ENCODE measurements at places on chromosomes 1 and 21. TPM values are rescaled to one million over a fixed set of nuclear protein-coding genes. Genes with fewer than 3 reads are reported as not detected.

The CASQ2 gene
- not detected for total RNA-seq

- DNase-seq = no peak
These were observed 121.5 kb downstream of the GPR52 start for GRCh38 chr1:174569240-174569639.

DNA sequence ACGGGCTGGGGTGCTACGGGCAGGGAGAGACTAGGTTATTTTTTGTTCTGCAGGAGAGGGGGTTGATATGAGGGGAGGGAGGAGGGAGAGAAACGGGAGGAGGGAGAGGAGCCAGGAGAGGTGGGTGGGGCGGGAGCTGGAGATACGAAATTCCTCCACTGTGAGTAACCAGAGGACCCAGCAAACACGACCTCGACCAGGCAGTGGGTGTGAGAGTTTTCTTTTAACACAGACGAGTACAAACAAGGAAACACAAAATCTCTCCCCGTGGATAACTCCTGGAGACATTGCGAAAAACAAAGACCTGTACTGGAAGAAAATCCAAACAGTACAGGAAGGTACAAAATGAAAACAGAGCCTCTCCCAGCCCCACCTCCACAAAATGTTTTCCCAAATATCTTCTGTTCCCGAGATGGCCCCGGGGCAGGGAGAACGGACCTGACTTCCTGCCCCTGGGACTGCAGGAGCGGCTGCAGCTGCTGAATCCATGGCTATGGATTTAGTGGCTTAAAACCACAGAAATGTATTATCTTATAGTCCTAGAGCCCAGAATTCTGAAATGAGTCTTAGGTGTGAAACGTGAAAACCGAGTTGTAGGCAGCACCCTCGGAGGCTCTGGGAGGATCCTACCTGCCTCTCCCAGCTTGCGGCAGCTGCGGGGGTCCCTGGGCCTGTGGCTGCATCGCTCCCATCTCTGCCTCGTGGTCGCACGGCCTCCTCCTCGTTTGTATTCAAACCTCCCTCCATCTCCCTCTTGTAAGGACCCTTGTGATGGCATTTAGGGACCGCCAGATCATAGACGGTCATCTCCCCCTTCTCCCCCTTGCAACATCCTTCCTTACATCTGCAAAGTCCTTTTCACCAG is 82.2 kb downstream of the RIPK4 start:
- DNase-seq = no peak

DNA sequence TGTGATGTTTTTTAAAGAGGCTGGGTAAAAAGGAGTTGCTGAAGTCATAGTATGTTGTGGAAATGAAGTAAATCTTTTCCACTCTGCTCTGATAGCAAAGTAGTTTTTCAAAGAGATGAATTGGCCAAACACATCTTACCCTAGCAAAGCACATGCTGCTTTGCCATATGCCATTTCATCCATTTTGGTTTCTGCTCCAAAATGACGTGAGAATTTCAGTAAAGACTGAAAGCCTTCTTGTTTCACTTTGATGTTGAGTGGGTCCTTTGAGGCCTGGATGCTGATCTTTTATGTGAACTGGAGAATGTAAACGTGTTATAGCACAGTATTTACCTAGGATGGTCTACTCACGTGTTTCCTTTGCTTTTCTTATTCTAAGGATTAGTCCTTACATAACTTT is 73.3 kb upstream of the PGD start:
- DNase-seq = no peak
